ENCODE measurements at places on chromosomes 13 and 19. TPM values are rescaled to one million over a fixed set of nuclear protein-coding genes. Genes with fewer than 3 reads are reported as not detected.

The RELB gene
- 21.4 TPM for total RNA-seq

DNA sequence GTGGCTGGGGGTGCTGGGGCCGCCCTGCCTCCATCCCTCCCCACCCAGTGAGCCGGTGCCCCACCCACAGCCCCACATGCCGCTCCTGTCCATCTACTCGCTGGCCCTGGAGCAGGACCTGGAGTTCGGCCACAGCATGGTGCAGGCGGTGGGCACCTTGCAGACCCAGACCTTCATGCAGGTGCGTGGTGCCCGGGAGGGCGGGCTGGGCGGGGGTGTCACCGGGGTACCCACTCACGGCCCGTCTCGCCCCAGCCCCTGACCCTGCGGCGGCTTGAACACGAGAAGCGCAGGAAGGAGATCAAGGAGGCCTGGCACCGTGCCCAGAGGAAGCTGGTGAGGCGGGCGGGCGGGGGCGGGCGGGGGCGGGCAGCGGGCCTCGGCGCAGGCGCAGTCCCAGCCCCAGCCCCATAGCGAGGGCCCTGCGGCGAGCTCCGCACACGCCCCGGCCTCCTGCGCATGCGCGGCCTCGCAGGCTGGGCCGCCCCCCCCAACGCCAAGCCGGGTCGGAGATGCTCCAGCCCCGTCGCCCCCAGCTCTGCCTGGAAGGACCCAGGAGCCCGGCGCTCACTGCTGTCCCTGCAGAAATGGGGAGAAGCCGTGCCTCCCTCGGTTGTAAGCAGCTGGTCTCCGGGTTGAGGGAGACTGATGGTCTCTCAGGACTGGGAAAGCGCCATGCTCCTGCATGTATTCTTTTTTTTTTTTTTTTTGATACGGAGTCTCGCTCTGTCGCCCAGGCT, 7.7 kb downstream of the ARHGAP45 start:
- DNase-seq, result peak; percentile 90

DNA sequence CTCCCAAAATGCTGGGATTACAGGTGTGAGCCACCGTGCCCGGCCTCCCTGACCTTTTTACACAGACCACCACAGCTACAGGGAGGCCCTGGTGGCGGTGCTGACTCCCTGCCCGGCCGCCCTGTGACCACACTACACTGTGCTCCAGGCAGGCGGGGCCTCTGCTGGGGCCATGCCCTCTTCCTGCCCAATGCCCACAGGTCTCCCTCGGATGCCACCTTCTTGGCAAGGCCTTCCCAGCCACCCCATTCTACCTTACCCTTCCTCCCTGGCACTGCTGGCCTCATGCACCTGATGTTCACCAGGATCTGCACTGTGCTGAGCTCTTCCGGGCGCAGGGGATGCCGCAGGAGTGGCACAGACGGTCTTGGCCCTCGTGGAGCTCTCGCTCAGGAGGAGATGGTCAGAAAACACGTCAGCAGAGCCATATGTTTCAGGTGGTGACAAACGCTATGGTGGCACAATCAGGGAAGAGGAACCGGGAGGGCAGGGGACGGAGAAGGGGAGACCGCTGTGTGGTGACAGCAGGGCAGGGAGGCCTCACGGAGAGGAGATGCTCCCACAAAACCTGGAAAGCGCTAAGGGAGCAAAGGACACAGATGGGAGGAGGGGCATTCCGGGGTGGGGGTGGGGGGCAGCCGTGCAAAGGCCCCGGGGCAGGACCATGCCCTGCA, 4.1 kb downstream of the PIP5K1C start:
- DNase-seq, result no peak

The EFNA2 gene
- 5.5 TPM for total RNA-seq

GRCh38 chr13:94435604-94436226, 43.8 kb downstream of the DCT start:
- no peak for DNase-seq

DNA sequence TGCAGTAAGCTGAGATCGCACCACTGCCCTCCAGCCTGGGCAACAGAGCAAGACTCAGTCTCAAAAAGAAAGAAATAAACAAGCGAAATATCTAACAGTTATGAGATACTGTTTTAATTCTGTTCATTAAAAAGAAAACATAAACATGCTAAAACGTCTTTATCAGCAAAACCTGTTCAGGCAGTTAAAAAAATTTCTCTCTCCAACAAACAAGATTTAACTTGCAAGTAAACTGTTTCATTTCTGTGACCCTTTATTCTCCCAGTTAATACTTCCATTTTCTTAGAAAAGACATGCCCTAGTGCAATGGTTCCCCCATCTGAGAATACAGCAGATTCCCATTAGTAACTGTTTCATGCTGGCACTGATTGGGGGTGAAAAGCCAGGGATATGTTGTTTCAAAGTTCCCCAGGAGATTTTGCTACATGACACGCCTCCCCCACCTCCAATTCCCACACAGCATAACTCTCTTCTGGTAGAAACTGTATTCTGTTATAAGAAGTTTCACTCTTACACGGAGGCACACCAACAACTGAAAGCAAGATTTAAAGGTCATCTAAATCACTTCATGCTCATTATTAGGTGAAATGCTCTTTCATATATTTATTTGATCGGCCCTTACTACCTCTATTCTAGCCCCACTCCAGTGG, 24.4 kb downstream of the ELF1 start:
- DNase-seq, result no peak

- DNase-seq, result no peak
Measured at GRCh38 chr19:56312342-56312741, 2.3 kb downstream of the ZSCAN5A start.

The ODAD3 gene
- total RNA-seq, result 0.68 TPM

Measured in right lobe of liver (tissue), 6 donors.